ENCODE measurements at places on chromosomes 3 and 15.
A peak's percentile ranks its signal among the peaks of the same experiment; 100 is the strongest.

- DNase-seq = no peak
Measured at GRCh38 chr3:184129012-184129411, 6.1 kb upstream of the EIF2B5 start.

DNA sequence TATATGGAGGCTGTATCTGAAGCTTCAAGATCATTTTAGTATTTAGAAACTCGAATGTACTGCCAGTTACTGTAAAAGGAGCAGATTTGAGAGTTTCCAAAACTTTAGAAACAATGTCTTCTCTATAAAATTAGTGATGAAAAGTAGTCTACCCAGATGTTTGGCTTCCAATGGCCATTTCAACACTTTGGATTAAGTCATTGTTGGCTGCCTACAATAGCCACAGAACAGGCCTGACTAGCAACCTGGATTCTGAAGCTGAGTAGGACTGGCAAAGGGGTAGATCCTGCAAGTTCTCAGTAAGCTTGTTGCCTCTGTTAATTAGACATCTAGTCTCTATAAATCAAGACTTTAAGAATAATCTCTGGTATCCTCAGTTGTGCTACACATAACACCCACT is 239.0 kb upstream of the KCNMB2 start:
- no peak for DNase-seq

GRCh38 chr3:9613056-9613748 is 36.1 kb upstream of the MTMR14 start:
- DNase-seq = no peak

- no peak for DNase-seq
Measured at GRCh38 chr15:34460451-34460850, 22.8 kb upstream of the GOLGA8A start.

- DNase-seq = no peak
Measured at GRCh38 chr3:169954142-169954756, 12.4 kb upstream of the SEC62 start.

GRCh38 chr3:2921903-2922302 is 188.3 kb downstream of the IL5RA start:
- DNase-seq = no peak

GRCh38 chr3:11560746-11561145 is 83.0 kb downstream of the VGLL4 start:
- no peak for DNase-seq

DNA sequence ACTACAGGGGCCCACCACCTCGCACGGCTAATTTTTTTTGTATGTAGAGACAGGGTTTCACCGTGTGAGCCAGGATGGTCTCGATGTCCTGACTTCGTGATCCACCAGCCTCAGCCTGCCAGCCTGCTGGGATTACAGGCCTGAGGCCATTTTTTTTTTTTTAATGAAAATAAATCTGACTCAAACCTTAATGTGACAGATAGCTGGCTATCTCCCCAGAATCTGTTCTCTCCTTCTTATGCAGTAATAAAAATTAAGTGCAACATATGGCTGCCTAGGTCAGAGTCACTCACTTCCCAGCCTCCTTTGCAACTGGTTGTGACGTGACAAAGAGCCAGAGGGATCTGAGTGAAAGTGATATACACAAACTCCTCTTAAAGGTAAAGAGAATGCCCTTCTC is 53.0 kb downstream of the ZNF148 start:
- DNase-seq = peak; percentile 99

DNA sequence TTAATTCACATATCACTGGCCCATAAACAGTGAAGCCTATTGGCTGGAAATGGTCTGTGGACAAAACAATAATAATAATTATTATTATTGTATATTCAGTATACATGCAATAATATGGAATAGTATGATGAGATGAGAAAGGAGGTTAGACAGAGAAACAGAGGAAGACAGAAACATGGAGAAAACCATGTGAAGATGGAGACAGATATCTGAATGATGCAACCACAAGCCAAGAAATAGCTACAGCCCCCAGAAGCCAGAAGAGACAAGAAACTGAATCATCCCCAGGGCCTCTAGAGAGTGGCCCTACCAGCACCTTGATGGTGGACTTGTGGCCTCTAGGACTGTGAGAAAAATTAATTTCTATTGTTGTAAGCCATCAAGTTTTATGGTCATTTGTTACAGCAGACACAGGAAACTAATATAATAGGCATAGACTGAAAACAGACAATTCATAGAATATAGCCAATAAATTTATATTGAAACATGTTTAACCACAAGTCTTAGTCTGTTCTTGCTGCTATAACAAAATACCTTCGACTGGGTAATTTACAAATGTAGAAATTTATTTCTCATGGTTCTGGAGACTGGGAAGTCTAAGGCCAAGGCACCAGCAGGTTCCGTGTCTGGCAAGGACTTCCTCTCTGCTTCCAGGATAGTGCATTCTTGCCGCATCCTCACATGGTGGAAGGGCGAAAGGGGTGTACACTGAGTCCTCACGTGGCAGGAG is 31.6 kb downstream of the MCF2L2 start:
- DNase-seq = no peak

DNA sequence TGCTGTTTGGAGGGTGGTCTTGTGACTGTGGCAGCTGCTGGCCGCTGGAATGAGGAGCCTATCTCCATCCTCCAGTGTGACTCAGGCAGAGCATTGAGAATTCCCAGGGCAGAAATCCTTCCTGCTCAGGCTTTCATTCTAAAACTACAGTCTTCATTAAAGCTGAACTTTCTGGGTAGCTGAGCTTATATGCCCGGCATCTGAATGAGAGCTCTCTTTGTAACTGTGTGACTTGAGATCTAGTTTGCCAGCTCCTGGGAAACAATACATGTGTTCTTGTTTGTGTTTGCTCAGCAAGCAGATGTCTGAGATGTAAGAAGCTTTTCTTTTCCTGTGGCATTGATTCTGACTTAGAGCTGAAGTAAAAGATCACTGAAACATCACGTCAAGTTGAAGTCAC is 22.4 kb downstream of the RLBP1 start:
- DNase-seq = no peak

DNA sequence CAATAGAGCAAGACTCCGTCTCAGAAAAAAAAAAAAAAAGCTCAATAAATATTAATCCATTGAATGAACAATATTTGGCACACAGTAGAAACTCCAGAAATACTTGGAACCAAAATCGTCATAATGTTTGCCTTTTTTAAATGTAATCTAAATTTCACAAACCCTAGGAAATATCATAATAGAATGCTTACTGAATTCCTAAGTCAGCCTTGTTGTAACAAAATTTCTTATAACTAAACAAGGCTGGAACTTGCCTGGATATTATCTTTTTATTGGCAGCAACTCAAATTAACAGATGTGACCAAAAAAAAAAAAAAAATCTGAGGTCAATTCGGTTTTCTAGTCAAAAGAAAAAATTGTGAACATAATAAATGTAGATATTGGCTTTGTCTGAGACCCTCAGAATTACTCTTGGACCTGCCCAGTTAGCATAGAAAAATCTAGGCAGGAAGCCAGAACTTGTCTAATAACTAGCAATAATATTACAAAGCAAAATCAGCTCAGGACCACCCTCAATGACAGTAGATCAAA is 33.3 kb downstream of the GABPB1 start:
- no peak for DNase-seq

- no peak for DNase-seq
Measured at GRCh38 chr3:158486200-158486599, 84.8 kb upstream of the MLF1 start.

- DNase-seq = no peak
Measured at GRCh38 chr3:114666623-114667022, 372.8 kb downstream of the TIGIT start.

DNA sequence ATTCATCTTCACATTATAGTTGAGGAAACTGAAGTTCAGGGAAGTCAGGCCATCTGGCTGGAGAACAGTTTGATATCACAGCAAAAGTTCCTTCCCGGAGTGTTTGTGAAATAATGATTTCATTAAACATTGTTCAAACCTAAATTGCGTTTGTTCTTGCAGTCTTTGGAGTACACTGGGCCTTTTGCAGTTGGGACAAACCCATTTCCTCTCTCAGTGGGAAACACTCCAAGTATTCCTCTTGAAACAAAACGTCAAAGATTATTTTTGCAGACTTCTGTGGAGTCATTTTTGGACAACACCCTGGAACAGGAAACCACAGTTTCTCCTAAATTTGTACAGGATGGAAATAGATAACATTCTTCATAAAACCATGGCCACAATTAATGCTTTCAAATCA is 287.5 kb downstream of the PTPRG start:
- DNase-seq = no peak

- no peak for DNase-seq
Measured at GRCh38 chr3:143597774-143598652, 250.3 kb downstream of the SLC9A9 start.

GRCh38 chr15:55221090-55222011 is 24.6 kb upstream of the RSL24D1 start:
- no peak for DNase-seq

- DNase-seq = no peak
Measured at GRCh38 chr3:168981396-168981795, 682.1 kb downstream of the MECOM start.

- no peak for DNase-seq
Measured at GRCh38 chr3:4045756-4046155, 246.5 kb downstream of the LRRN1 start.

DNA sequence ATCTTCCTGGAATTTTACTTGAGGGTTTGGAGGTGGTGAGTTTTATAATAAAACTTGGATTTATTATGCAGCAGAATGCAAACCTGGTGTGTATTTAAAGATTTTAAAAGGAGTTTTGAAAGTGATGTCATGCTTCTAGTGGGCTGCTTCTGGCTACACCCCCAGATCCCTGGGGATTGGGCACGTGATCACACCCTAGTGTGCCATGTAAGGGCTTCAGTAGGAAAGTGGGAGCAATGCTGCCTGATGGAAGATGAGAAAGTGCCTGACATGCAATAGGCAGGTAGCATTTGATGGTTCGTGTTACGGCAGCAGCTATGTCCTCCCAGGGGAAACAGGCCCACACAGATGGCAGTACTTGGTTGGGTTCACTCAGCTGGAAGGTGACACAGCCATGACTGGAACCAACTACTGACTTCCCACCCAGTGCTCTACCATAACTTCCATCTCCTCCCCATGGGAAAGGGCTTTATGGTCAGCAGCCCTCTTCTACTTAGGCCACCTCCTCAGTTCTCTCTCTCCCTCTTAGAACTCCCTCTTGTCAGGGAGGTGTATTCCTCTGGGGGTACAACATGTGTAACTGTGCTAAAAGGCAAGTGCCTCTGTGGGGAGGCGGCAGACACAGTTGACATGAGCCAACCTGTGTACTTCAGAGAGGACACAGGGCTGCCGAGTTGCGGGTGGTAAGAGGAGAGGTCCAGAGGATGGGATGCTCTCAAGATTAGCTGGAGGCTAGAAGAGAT is 5.6 kb downstream of the ITPKA start:
- DNase-seq = no peak

DNA sequence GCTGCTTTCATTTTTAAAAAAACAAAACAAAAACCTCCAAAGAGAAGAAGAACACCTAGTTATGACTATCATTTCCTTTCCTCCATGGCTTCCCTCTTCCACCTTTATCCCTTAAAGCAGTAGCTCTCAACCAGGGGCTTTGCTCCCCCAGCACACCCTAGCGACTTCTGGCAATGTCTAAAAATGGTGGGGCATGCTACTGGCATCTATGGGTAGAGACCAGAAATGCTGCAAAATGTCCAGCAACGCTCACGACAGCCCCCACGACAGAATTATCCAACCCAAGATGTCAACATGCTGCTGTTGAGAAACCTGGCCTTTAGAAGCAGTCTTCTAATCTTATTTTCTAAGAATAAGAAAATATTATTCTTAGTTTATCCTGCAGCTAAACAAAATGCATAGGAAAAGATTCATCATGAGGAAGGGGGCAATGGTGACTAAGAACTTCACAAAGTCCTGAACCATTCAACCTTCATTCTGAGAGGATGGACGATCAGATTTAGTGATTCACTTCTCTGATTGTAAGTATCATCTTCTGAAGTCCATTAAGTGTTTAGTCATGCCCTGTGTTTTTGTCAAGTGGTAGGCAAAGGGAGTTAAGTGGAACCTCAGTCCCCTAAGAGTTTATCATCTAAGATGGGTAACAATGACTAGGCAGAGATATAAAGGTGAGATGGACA is 81.7 kb downstream of the CCNL1 start:
- DNase-seq = no peak

DNA sequence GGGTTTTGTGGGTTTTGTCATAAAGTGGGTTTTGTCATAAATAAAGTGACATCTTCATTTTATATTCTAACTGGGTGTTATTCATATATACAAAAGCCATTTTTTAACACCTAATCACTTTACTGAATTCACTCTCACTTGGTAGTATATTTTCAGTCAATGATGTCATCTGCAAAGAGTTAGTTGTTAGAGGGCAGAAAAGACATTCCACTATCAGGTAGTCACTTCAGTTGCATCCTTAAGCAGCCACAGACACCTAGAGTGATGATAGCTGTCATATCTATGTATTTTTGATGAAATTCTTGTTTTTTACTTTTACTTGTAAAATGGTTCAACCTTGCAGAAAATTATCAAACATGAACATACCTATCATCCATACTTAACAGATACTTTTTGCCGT is 89.0 kb downstream of the DHX36 start:
- no peak for DNase-seq

- no peak for DNase-seq
Measured at GRCh38 chr3:128567705-128568356, 74.8 kb upstream of the GATA2 start.

- no peak for DNase-seq
Measured at GRCh38 chr3:143535994-143536784, 312.1 kb downstream of the SLC9A9 start.

DNA sequence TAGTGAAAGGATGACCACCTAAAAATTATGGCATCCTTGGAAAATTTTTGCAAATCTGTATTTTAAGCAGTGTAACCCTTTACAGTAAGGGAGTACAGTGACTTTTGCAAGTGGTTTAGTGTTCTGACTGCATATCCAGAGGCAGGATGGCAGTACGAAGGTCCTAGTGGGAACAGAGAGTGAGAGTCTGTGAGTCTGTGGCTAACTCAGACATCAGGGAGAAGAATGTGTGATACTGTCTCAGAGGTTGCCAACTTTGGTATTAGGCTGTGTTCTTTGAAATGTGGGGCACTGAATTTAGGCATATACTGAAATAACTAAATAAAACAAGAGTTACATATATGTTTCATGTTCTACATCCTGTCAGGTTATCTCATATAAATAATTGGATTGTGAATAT is 25.7 kb downstream of the PRKCI start:
- DNase-seq = no peak

- DNase-seq = no peak
Measured at GRCh38 chr15:66911131-66911700, 154.2 kb upstream of the SMAD3 start.

DNA sequence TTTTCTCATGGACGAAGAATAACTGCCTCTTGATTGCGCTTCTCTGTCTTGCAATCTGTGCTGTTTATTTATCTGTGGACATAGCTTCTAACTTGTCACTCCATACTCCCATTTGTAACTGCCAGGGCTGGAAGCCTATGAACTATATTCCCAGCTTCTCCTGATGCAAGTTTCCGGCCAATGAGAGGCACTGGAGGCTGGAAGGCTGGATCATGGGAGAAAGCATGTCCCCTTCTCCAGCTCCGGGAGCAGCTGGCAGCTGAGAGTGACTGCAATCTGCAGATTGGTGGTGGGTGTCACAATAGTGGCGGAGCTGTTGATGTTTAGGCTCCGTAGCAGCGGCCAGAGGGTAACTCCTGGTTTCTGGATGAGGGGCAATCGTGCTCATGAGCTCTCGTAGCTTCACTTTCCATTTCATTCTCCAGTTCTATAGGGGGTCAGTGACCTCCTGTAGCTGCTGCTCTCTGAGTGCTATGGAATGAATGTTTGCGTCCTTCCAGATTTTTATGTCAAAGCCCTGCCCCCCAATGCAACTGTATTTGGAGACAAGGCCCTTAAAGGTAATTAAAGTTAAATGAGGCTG is 35.7 kb upstream of the PCSK6 start:
- DNase-seq = no peak

GRCh38 chr3:126983653-126984390 is 907 bp downstream of the PLXNA1 start:
- DNase-seq = no peak
